ENCODE measurements at places on chromosomes 6 and 20.

GRCh38 chr6:2971420-2972218, at the start of gene SERPINB6:
Gene SERPINB6, minus strand, starts transcription at chr6:2971567. Its CDS starts 12,235 bp downstream, at chr6:2959332.
- DNase-seq, result peak; percentile 76

DNA sequence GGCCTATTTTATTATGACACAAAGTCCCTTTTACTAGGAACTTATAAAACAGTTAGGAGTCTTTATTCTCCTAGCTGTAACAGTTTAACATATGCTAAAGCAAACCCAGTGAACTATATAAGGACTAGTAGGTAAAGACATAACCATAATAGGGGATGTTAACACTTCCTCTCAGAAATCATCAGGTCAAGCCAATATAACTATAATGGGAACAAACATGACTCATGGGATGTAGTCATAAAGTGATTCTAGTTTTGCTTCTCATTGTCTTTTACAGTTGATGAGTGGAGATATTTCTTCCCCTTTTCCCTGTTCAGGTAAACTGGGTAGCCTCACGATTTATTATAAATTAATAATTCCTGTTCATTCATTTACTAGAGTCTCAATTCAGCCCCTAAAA, 9.7 kb downstream of the PTCHD4 start:
- DNase-seq, result no peak

DNA sequence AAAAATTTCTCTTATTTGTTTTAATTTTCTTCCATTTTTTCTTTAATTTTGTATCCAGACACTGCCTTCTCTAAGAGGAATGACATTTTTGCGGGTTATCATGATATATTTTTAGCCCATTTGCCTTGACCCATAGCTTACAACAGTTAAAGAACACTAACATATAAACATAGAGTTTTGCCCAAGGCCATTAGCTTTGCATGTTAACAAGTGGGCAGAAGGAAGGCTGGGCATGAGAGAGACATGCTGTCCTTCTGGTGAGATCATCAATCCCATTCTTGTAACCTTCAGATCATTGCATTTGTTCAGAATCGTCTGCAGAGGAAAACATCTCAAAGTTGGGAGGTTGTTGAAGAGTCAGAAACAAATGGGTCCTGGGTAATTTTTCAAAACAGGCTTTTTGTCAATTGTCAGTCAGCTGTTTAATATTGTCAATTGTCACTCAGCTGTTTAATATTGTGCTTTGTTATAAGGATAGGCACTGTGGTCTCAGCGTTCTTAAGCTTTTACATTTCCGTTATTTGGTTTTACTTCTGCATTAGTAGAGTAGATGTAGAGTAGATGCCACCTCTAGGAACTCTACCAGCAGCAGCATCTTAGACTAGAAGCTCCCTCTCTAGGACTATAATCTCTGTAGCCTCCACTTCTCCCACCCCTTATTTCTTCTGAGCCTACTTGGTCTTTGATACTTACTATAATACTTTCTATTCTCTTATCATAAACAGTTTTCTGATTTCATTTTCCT, 243.1 kb downstream of the ESR1 start:
- DNase-seq, result no peak

GRCh38 chr6:117955684-117956256, 48.7 kb downstream of the SLC35F1 start:
- no peak for DNase-seq

DNA sequence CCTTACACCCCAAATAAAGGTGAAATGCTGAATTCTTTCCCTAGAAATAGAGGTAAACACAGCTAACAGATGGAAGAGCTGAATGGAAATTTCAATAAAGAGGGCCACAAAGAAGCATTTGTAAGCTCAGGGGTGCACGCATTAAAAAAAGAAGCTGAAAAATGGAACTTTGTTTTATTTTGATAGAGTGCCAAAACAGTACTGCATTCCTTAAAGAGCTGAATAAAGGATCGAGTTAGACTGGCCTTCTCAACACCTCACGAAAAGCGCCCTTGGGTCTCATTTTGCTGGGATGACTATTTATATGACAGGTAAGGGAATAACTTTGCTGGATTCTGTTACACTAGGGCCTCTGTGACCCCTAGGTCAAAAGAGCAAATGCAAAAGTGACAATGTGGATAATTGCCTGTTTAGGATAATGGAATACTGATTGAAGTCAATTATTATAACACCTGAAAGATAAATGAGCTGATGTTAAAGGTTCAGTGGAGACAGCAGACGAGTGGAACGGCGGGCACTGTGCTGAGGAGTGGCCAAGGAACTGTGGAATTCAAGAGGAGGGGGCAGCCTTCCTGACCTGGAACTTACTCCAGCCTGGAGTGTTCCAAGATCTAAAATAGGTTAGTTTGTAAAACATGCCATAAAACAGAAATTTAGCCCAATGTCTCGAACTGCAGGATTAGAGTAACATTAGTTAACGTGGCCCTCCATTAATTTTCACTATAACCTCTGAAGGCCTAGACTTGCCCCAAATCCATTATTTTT, 168.4 kb downstream of the FOXC1 start:
- no peak for DNase-seq

DNA sequence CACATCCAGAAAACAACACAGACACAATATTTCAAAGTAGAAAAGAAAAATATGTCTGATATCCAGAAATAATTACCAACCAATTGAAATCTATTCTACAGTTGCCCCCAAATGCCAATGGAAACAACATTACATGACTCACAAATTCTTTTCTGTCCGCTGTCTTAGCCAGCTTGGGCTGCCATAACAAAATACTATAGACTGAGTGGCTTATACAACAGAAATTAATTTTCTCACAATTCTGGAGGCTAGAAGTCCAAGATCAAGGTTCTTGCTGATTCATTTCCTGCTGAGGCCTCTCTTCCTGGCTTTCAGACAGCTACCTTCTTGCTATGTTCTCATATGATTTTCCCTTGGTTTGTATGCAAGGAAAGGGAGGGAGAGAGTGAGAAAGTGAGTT, 698.1 kb downstream of the DHX35 start:
- no peak for DNase-seq

- DNase-seq, result no peak
Observed at GRCh38 chr6:91509711-91510110, 922.8 kb upstream of the MAP3K7 start.

DNA sequence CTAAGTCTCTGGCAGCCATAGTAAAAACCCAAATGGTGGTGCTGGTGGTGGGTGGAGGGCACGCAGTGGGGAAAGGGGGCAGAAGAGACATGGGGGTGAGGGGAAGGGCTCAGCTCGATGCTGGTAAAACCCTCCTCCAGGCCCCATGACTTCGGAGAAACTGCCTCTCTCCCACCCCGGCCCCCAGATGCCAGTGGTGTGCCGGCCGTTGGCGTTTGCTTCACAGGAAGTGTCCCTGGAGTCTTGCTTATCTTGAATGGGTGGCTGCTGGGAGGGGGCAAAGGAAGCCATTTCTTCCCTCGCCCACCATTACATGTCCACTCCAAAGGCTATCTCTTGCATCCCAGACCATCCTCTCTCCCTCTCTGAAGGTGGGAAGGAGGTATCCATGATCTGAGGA, 25.4 kb downstream of the VEGFA start:
- DNase-seq, result no peak

DNA sequence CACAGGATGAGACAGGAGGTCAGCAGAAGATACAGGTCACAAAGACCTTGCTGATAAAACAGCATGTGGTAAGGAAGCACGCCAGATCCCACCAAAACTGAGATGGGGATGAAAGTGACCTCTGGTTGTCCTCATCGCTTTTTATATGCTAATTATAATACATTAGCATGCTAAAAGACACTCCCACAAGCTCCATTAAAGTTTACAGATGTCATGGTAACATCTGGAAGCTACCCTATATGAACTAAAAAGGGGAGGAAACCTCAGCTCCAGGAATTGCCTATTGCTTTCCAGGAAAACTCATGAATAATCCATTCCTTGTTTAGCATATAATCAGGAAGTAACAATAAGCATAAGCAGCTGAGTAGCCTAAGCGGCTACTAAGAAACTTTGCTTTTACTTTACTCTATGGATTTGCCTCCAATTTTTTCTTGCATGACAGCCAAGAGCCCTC, 8.4 kb upstream of the RIN2 start:
- no peak for DNase-seq

- DNase-seq, result no peak
Observed at GRCh38 chr6:622462-622861, 34.4 kb downstream of the HUS1B start.

GRCh38 chr20:47710665-47711045, 74.6 kb downstream of the SULF2 start:
- no peak for DNase-seq

DNA sequence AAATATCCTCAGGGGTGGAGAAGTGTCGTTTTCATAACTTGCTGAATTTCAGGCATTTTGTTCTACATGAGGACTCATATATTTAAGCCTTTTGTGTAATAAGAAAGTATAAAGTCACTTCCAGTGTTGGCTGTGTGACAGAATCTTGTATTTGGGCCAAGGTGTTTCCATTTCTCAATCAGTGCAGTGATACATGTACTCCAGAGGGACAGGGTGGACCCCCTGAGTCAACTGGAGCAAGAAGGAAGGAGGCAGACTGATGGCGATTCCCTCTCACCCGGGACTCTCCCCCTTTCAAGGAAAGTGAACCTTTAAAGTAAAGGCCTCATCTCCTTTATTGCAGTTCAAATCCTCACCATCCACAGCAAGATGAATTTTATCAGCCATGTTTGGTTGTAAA, 20.3 kb upstream of the MAPK13 start:
- DNase-seq, result no peak

- DNase-seq, result no peak
Observed at GRCh38 chr6:100906325-100906724, 25.2 kb upstream of the ASCC3 start.

- DNase-seq, result no peak
Observed at GRCh38 chr6:90343576-90343975, 46.9 kb upstream of the BACH2 start.

DNA sequence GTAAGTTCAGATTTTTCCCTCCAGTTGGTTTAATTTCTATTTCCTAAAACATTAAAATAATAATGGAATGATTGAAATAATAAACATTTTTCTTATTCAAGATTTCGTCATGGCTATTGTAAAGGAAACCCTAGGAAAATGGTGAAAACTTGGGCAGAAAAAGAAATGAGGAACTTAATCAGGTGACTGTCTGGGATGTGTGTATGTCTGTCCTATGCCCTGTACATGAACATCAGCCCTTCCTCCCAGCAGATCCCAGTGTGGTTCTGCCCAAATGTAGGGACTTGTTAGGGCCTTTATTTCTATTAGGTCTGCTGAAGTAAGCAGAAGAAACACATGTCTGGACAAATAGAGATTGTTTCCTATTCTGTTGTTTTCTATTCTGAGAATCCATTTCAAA, 13.1 kb downstream of the RIOK1 start:
- DNase-seq, result no peak

DNA sequence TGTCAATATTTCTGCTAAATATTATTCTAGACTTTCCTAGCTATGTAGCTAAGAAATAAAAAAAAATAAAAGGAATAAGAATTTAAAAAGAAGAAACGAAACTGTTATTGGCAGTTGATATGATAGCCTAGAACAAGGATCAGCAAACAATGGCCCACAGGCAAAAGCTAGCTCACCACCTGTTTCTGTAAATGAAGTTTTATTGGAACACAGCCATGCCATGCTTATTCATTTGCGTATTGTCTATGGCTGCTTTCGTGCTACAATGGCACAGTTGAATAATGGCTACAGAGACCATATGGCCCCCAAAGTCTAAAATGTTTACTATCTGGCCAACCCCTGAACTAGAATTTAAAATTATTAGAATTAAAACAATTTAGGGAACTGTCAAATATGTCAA, 952.6 kb upstream of the MAP3K7 start:
- no peak for DNase-seq

- DNase-seq, result no peak
Observed at GRCh38 chr6:6417475-6417874, 97.0 kb upstream of the F13A1 start.

DNA sequence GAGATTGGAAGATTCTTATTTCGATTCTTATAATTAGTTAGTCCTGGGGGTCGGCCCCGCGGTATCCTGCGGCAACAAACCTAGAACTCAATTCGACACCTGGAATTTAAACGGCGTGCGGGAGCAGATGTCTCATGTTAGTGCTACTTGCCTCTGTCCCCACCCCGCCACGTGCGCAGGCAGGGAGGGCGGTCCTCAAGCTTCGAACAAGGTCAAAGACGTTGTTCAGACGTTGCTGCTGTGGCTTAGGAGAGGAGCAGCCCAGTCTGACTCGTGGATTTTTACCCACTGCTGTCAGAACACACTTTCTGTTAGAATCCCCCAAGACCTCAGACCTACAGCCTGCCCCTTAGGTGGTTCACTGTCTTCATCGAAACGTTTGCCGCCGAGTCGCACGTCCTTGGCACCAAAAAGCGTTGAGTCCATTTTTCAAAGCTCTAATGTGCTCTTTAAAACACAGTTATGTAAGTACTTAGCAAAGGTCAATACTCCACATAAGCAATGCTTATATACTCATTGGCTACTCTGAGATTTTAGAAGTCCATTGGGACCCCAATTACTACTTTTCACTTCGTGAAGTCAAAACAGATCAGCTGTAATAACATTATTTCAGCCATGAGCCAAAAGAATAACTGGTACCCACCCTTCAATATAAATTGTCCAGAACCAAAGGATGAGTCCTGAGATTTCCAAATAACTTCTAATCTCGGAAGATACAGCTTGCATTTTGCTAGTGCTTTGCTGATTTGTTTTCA, 2.7 kb upstream of the C6orf62 start:
- no peak for DNase-seq

- peak; percentile 80 for DNase-seq
Observed at GRCh38 chr6:35736253-35736894, 458 bp upstream of the ARMC12 start.

GRCh38 chr6:164694386-164694785, 615.0 kb downstream of the C6orf118 start:
- no peak for DNase-seq

- DNase-seq, result no peak
Observed at GRCh38 chr20:24732599-24732998, 216.5 kb upstream of the CST7 start.

- DNase-seq, result no peak
Observed at GRCh38 chr6:109853426-109853825, 124.7 kb upstream of the GPR6 start.

GRCh38 chr6:135196739-135197510, 15.8 kb downstream of the MYB start:
- no peak for DNase-seq

DNA sequence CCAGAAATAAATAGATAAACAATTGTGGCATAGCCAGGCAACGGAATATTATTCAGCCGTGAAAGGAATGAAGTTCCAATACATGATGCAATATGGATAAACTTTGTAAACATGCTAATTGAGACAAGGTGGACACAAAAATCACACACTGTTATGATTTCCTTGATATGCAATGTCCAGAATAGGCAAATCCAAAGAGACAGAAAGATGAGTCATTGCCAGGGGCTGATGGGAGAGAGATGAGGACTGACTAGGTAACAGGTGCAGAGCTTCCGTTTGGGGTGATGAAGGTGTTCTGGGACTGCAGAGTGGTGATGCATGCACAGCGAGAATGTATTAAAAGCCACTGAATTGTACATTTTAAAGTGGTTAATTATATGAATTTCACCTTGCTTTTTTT, 31.1 kb upstream of the SPO11 start:
- DNase-seq, result no peak

- DNase-seq, result no peak
Observed at GRCh38 chr20:44581515-44581914, 864 bp upstream of the PKIG start.

- no peak for DNase-seq
Observed at GRCh38 chr6:55290736-55291135, 36.5 kb upstream of the GFRAL start.

GRCh38 chr20:40966516-40967185, 62.0 kb upstream of the TOP1 start:
- DNase-seq, result no peak

GRCh38 chr20:14450256-14450655, 112.8 kb upstream of the FLRT3 start:
- DNase-seq, result no peak

- no peak for DNase-seq
Observed at GRCh38 chr6:26330859-26331217, 34.2 kb upstream of the BTN3A2 start.
